DMS79 (cell line): ENCODE measurements at places on chromosomes 3 and 15.
A peak's percentile ranks its signal among the peaks of the same experiment; 100 is the strongest.

DNA sequence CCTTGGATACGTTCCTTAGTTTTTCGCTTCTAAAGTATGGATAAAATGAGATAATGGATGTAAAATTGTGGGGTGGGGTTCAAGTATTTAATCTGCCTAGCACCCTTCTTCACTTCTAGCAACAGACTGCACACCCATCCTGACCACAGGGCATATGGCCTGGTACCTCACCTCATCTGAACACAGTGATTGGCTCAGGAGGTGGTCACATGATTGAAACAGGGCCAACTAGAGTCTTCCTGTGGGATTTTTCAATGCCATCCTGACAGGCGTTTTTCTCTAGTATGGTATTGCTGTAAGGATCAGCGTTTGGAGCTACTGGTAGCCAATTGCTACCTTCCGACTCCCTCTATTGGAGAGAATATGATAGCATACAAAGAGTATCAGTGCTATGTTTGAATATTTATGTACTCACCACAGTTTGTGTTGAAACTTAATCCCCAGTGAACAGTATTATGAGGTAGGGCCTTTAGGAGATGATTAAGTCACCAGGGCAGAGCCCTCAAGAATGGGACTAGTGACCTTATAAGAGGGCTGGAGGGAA lies 172.2 kb downstream of the PPM1L start:
- no peak for DNase-seq

- DNase-seq: no peak
Measured at GRCh38 chr3:95926904-95927501, 887.4 kb upstream of the EPHA6 start.

DNA sequence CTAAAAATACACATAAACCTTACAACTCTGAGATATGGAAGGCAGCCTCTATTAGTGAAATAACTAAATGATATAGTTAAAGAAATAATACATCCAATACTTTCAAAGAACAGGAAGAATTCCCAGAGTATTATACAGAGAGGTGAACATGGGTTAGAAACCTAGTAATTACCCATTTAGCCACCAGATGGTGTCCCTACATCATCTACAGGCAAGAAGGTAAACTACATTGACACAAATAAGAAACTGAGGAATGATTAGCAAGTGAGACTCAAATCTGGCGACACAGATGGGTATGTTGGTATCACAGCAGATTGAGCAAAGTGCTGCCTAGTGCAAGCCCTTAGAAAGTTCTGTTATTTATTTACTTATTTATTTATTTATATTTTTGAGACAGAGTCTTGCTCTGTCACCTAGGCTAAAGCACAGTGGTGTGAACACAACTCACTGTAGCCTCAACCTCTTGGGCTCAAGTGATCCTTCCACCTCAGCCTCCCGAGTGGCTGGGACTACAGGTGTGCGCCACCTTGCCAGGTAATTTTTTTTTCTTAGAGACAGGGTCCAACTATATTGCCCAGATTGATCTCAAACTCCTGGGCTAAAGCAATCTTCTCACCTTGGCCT lies 28.2 kb downstream of the NEK4 start:
- DNase-seq: no peak

DNA sequence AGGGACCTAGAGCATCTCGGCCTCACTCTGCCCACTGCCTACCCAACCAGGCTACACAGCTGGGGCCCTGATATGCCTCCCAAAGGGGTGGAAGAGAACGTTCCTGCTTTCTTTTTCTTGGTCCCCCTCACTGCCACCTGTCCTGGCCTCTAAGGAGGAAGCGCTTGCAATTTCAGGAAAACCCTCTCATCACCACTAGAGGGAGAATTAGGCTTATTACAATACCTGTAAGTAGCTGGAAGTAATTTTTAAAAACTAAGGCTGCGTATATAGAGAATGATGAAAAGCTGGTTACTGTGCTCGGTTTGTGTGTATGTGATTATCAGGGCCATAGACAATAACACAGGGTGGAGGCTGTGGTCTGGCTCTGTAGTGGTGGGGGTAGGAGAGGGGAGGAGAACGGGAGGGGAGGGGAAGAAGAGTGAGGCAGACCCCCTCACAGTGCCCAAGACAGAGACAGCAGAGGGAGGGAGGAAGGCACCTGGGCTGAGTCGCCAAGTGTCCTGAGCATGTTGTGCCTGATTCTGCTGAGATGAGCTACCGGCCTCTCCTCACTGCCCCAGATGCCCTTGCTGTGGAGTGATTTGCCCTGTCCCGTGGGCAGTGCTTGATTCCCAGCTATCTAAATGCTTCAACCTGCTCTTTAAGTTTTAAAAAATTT lies 3.3 kb downstream of the GABRG3 start:
- DNase-seq: peak; percentile 27

GRCh38 chr15:35741881-35742280 lies 195.9 kb upstream of the DPH6 start:
- no peak for DNase-seq

- no peak for DNase-seq
Measured at GRCh38 chr15:33535135-33535534, 224.4 kb downstream of the RYR3 start.

GRCh38 chr3:69999140-70000027 lies at the start of gene SAMMSON:
TSS of gene SAMMSON (plus strand) at chr3:69999733.
- no peak for DNase-seq

DNA sequence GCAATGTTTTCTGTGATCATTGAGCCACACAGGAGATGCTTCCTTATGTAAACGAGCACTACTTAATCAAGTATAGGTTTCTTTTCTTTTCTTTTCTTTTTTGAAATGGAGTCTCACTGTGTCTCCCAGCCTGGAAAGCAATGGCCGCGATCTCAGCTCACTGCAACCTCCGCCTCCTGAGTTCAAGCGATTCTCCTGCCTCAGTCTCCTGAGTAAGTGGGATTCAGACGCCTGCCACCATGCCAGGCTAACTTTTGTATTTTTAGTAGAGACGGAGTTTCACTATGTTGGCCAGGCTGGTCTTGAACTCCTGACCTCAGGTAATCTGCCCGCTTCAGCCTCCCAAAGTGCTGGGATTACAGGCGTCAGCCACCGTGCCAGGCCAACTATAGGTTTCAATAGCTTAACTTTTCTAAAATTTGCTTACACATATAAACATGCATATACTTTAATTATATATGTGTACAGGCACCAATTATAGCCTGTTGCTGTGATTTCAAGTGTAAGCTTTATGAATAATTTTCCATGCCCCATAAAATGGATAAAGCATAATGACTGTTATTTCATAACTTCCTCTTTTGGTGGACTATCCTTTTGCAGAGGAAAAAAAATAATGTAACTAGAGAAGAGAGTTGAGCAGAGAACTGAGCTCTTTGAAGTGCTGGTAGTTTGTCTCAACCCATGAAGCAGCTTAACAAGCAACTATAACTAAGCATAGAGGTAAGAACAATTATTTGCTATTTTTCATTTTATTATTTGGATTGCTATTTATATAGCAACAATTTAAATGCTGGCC lies 24.8 kb upstream of the MBNL1 start:
- no peak for DNase-seq

DNA sequence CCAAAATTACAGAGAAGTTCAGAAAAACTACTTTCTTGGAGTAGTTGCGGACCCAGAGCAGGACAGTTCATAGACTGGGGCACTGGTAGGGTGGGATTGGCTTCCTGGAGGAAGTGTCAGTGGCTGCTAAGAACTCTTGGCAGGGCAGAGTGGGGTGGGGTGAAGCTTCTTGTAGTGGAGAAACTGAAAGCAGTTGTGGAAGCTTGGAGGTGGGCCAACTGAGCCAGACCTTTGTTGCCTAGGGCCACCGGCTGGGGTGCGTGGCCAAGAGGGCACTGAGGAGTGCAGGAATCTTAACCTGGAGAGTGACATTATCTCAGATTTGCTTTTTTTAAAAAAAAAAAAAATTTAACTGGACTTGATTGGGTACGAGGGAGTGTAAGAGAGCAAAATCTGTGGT lies 3.1 kb downstream of the KAT2B start:
- DNase-seq: no peak

- DNase-seq: no peak
Measured at GRCh38 chr15:40064231-40064894, 25.4 kb upstream of the SRP14 start.

GRCh38 chr15:51982013-51982769 lies 10.6 kb upstream of the LEO1 start:
- DNase-seq: peak; percentile 2

GRCh38 chr3:146322216-146322817 lies 71.4 kb upstream of the PLSCR4 start:
- DNase-seq: no peak
